IMR-90 (cell line): ENCODE measurements at places on chromosomes 3 and 15.

DNA sequence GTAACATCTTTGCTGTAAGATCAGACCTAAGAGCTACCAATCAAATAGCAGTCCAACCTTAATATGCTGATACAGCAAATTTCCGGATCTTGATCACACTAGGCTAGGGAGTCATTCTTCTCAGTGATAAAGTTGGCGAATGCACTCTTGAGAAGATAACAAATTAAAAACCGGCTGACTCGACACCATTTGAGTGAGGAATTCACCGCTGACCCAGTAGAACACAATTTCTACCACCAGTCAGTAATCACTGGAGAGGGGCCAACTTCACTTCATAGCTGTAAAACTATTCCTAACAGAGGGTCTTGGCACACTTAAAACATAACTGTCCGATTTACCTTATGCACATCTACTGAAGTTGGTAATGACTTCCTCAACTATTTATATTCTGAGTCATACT is 47.2 kb downstream of the MEIS2 start:
- H3K4me3 ChIP-seq = no peak overlapping the region
- H3K4me1 ChIP-seq = peaks cover 2% of the 10 kb centered on the region
- H3K27me3 ChIP-seq = no peaks in the 10 kb centered on the region
- peak; percentile 54 for DNase-seq

GRCh38 chr15:57100136-57100539 is 181.7 kb downstream of the TCF12 start:
- no peak for DNase-seq
- no peak overlapping the region for H3K4me3 ChIP-seq
- H3K4me1 ChIP-seq = peaks cover under 1% of the 10 kb centered on the region; the same call in 1 of the 2 replicates
- no peaks in the 10 kb centered on the region for H3K27me3 ChIP-seq

GRCh38 chr15:97522347-97522746 is 438.2 kb upstream of the ARRDC4 start:
- no peak overlapping the region for H3K27ac ChIP-seq
- H3K4me1 ChIP-seq = no peaks in the 10 kb centered on the region
- H3K36me3 ChIP-seq = no peaks in the 10 kb centered on the region
- H3K4me3 ChIP-seq = no peak overlapping the region

GRCh38 chr3:121648219-121648958 is 12.3 kb downstream of the HCLS1 start:
- H3K4me1 ChIP-seq = no peaks in the 10 kb centered on the region
- no peak for DNase-seq
- no peak overlapping the region for H3K4me3 ChIP-seq
- H3K27me3 ChIP-seq = no peaks in the 10 kb centered on the region; the same call in 1 of the 2 replicates
- H3K36me3 ChIP-seq = no peaks in the 10 kb centered on the region

DNA sequence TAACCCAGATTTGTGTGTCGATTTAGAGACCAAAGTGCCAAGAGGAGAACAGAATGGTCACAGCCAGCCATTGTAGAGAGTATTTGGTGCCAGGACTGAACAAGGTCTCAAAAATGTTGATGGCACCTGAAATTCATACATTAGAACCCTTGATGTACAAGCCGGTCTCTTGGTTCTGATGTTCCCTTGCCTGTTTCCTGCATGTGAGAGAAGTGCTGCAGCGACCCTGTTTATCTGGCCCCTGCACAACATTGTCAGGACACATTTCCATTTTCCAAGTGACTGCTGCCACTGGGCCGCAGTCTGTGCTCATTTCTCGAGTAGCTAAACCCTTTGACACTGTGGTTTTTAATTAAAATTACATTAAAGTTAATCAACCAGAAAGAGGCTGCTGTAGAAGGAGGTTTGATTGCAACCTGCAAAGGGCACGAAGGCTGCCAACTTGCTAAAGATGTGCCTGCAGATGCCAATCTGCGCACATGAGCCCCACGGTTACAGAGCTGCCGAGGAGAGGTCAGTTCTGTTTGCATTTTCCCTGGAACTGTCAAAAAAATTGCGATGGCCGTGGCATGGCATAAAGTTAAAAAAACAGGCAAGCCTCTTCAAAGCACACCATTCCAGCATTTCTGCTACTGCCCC is 136.4 kb upstream of the CMC1 start:
- no peaks in the 10 kb centered on the region for H3K27me3 ChIP-seq
- no peak overlapping the region for H3K27ac ChIP-seq
- H3K4me3 ChIP-seq = no peak overlapping the region
- H3K36me3 ChIP-seq = no peaks in the 10 kb centered on the region
- no peak for DNase-seq
